ENCODE measurements at places on chromosomes 1 and 21.

DNA sequence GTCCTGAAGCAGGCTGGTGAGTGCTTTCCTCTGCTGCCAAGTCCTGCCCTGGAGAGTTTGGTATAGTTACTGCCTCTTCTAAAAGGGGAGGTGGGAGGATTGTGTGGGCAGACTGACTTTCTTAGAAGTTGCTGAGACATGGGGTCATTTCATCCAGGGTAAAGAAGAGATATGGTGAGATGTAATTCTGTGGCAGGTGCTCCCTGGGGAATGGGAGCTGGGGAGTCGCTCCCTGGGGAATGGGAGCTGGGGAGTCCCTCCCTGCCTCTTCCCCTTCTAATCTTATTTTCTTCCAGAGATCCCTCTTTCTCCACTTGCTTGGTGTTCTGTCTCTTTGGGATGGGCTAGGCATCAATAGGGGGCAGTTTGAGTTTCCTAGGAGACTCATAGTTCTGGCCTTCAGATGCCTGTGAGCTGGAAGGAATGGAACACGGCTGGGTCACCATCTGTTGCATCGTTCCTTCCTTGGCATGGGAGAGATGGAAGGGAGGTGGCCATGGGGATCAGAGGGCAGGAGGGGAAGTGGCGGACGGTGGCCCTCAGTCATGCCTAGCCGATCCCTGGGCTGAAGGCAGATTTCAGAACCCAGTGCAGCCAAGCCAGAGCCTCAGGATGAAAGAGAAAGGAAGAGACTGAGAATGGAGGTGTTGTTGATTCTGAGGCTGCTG lies 59.0 kb downstream of the NFASC start:
- no peak for DNase-seq

- DNase-seq = no peak
Observed at GRCh38 chr21:28742527-28742926, 250.2 kb downstream of the LTN1 start.

- no peak for DNase-seq
Observed at GRCh38 chr1:37931102-37931360, 15.8 kb downstream of the INPP5B start.

DNA sequence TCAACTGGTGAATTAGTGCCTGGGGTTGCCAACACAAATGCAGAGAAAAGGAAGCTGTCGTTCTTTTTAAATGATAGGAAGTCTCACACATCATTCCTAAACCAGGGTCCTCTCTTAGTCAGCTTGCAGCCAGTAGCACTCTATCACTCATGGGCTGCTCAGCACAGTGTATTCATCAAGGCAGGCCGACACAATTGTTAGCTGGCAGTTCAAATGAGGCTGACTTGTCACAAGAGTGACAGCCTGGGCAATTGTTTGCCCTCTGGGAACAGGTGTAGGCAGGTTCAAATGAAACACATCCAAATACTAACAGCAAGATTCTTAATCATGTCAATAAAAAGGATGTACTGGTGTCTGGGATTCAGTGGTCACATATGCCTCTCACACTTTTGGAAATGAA lies 76.9 kb downstream of the ERICH3 start:
- DNase-seq = no peak

DNA sequence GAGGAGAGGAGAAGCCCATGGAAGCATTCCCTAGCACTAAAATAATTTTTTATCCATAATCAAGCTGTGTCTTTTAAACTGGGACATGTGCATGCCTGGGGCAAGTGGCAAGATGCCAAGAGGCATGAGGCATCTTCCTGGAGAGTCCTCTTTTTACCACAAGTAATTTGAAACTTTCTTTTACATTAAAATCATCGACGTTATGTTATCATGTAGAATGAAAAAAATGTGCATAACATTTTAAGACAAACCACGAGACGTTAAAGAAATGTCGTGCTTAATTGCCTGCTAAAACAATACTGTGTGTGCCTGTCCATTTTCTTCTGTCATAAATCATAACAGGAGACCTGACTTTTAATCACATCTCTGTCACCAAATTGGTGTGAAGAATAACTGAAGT lies 1.5 kb downstream of the STYXL2 start:
- peak; percentile 65 for DNase-seq

DNA sequence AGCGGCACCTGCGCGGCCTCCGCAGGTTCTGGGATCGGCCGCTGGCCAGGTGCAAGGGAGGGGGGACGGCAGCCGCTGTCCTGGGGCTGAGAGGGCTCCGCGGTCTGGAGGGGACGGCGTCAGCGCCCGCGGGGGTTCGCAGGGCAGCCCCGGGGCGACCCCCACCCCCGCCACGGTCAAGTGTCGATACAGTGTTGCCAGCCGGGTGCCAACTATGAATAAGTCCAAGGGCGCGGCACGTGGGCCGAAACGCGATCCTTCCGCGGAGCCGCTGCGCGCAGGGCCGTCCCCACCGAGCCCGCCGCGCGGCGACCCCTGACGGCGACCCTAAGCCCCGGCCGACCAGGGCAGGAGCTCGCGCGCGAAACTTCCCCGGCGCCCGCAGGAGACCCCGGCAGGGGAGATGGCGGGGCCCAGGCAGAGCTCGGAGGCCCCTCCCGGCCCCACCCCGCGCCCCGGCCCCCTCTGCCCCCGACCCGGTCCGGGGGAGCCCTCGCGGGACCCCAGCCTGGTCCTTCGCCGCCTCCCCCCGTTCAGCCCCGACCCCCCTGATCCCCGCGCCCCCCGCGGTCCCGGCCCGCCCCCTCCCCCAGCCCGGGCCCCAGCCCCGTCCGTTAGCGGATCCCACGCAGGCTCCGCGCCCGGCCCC lies 586 bp upstream of the AGPAT3 start:
- no peak for DNase-seq

- no peak for DNase-seq
Observed at GRCh38 chr1:18644446-18644845, 13.8 kb downstream of the PAX7 start.

DNA sequence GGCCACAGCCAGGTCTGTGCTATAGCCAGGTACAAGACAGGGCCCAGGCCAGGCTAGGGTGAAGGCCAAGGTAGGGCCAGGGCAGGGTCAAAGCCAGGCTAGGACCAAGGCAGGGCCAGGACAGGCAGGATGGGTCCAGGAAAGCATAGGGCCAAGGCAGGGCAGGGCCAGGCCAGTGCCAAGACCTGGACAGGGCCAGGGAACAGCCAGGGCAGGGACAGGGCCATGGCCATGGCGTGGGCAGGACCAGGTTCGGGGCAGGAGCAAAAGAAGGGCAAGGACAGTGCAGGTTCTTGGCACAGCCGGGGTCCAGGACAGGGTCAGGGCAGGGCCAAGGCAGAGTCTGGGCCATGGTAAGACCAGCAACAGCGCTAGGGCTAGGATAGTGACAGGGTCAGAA lies 153.4 kb downstream of the LIPI start:
- no peak for DNase-seq

- DNase-seq = no peak
Observed at GRCh38 chr1:236365999-236366570, 28.0 kb upstream of the EDARADD start.

GRCh38 chr1:243979396-243979795 lies 71.7 kb upstream of the ZBTB18 start:
- DNase-seq = no peak

DNA sequence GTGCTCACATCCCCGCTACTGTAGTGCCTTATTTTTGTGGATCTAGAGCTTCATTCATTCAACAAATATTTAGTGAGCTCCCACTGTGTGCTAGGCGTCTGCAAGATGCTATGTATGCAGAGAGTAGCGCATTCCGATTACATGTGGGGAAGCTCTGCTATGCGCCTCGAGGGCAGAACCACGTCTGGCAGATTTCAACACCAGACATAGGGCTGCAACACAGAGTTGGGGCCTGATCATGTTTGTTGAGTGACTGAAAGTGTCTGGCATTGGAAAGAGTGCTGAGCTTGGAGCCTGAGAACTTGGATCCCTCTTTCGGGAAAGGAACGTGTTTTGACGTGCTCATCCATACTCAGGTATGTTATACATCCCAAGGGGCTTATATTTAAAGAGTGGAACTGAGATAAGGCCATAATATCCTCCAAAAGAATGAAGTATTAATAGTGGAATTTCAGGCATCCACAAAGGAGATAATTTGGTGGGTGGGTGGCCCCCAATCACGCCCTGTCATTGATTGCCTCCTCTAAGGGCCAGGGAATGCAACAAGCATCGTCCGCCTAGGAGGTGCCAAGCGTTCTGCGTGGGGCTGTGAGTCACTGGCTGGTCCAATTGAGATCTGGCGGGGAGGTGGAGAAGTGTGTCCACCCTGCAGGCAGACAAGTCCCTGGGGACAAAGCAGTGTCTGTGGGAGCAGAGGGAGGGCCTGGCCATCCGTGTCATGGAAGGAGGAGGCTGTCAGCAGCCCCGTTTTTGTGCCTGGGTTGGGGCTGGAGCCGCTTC lies 62.8 kb upstream of the ZBTB40 start:
- no peak for DNase-seq

DNA sequence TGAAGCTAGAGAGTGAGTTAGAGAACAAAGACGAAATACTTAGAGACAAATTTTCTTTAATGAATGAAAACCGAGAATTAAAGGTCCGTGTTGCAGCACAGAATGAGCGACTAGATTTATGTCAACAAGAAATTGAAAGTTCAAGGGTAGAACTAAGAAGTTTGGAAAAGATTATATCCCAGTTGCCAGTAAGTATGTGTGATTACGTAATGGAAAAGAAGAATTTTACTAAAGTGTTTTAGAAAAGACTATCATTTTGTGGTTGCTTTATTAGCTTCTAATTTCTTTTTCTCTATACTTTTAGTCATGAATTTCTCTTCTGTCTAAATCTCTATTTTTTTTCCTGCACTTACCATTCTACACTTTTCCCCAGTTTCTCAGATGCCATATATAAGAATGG lies 26.7 kb downstream of the CCDC18 start:
- DNase-seq = no peak

DNA sequence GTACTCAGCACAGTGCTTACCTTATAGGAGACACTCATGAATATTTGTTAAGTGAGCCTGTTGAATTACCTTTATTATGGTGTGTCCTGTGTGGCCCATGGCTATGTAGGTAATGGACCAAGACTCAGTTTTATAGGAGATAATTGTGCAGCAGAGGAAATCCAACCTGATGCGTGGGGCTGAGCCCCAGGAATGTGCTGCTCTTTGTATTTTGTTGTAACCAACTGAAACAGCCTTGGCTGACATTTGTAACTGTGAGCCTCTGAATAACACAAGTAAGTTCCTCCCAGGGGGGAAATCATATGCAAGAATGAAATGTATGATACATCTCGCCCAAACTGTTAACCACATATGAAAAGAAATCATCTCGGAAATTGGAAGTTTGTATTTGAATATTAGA lies 364.2 kb upstream of the ZP4 start:
- DNase-seq = no peak

DNA sequence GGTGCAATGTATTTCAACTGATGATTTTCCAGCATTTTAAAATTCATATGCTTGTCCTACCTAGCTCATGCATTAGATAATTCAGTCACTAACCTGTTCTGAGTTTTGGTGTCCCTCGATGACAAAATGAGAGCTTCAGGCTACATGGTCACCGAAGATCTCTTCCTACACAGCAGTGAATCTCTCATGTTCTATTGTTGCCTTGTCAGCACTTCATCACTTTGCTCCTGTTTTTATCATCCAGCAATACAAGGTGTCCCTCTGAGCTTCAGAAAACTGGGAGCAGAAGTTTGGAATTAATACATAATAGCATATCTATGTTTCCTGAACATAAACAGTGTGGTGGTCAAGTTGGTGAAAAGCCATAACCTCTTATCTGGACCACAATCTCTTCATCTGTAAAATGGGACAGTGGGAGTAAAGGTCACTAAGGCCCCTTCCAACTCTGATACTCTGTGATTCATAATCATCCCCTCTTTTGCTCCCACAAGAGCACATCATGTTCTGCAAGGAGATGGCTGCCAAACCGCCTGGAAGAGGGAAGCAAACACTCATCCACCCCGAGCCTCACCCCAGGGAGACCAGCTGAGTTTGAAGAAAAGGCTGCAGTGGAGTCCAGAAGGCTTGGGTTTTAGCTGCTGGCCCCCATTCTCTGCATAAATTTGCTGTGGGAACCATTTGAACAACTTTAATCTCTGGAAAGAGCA lies 137.9 kb upstream of the F3 start:
- no peak for DNase-seq
